Vagina (tissue), 2 donors: ENCODE measurements at places on chromosomes 12 and 14. TPM values are rescaled to one million over a fixed set of nuclear protein-coding genes. Genes with fewer than 3 reads are reported as not detected.
A peak's percentile ranks its signal among the peaks of the same experiment; 100 is the strongest.

DNA sequence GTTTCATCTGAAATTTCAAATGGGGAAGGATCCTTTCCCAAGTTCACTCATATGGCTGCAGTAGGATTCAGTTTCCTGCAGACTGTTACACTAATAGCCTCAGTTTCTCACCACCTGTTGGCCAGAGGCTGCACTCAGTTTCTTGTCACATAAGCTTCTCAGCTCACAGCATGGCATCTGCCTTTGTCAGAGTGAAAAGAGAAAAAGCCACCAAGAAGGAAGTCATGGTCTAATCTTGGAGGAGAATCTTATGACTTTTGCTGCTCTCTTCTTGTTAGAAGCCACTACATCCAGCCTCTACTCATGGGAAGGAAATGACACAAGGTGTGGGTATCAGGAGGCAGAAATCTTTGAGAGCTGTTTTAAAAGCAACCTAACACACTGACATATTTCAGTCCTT, 39.4 kb upstream of the BTG1 start:
- no peak overlapping the region for H3K27ac ChIP-seq
- H3K4me1 ChIP-seq, result no peaks in the 10 kb centered on the region
- no peaks in the 10 kb centered on the region for H3K27me3 ChIP-seq
- no peaks in the 10 kb centered on the region for H3K36me3 ChIP-seq
- no peak for DNase-seq
- H3K4me3 ChIP-seq, result no peak overlapping the region

- H3K27ac ChIP-seq, result no peak overlapping the region
- H3K4me1 ChIP-seq, result no peaks in the 10 kb centered on the region
- no peaks in the 10 kb centered on the region for H3K27me3 ChIP-seq
- no peaks in the 10 kb centered on the region for H3K36me3 ChIP-seq
- no peak overlapping the region for H3K4me3 ChIP-seq
These were observed 21.8 kb downstream of the SENP1 start for GRCh38 chr12:48084066-48084465.

- H3K27me3 ChIP-seq, result no peaks in the 10 kb centered on the region
- H3K27ac ChIP-seq, result no peak overlapping the region
- no peaks in the 10 kb centered on the region for H3K36me3 ChIP-seq
- DNase-seq, result no peak
- no peak overlapping the region for H3K4me3 ChIP-seq
- peaks cover 18% of the 10 kb centered on the region for H3K4me1 ChIP-seq
These were observed 2.8 kb upstream of the CYP46A1 start for GRCh38 chr14:99681101-99681831.

GRCh38 chr12:21938879-21939278, 2.3 kb downstream of the ABCC9 start:
- H3K27ac ChIP-seq, result peak overlapping the region; percentile 10
- H3K4me1 ChIP-seq, result peaks cover 15% of the 10 kb centered on the region
- H3K27me3 ChIP-seq, result no peaks in the 10 kb centered on the region
- H3K36me3 ChIP-seq, result no peaks in the 10 kb centered on the region
- H3K4me3 ChIP-seq, result no peak overlapping the region

DNA sequence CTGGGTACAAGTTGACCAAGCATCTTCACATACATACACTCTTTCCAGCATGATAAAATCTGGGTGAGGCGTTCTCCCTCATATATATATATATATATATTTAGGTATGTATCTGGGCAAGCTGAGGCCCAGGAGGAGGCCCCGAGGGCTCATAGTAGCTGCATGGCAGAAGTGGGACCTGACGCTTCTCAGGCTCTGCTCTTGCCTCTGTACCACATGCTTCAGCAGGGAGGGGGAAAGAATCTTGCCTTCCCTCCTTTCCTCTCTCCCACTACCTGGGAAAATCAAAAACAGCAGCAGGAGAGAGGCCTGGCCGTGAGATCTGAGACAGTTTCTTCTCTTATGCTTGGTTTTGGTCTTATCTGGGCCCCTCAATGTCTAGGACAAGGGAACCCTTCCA, 9.2 kb downstream of the PPP1R1A start:
- H3K4me3 ChIP-seq, result no peak overlapping the region
- H3K4me1 ChIP-seq, result peaks cover 8% of the 10 kb centered on the region
- H3K27me3 ChIP-seq, result no peaks in the 10 kb centered on the region
- DNase-seq, result no peak

- H3K4me1 ChIP-seq, result peaks cover 10% of the 10 kb centered on the region
- H3K4me3 ChIP-seq, result no peak overlapping the region
- no peak overlapping the region for H3K27ac ChIP-seq
- H3K27me3 ChIP-seq, result no peaks in the 10 kb centered on the region
- no peaks in the 10 kb centered on the region for H3K36me3 ChIP-seq
These were observed 57.6 kb downstream of the EMP1 start for GRCh38 chr12:13253966-13254760.

GRCh38 chr14:82528016-82528415, 994.4 kb upstream of the SEL1L start:
- no peaks in the 10 kb centered on the region for H3K27me3 ChIP-seq
- no peak for DNase-seq
- H3K4me3 ChIP-seq, result no peak overlapping the region
- no peak overlapping the region for H3K27ac ChIP-seq
- no peaks in the 10 kb centered on the region for H3K36me3 ChIP-seq
- H3K4me1 ChIP-seq, result no peaks in the 10 kb centered on the region

- no peaks in the 10 kb centered on the region for H3K27me3 ChIP-seq
- no peak for DNase-seq
- no peaks in the 10 kb centered on the region for H3K36me3 ChIP-seq
- H3K27ac ChIP-seq, result no peak overlapping the region
These were observed 4.1 kb downstream of the NINJ2 start for GRCh38 chr12:659090-659683.

Gene NEUROD4
- not detected for total RNA-seq

Gene TC2N
- total RNA-seq, result 50.3 TPM

Gene PPP4R4
- 6.1 TPM for total RNA-seq

Gene NANOG
- total RNA-seq, result 13.3 TPM
